ENCODE measurements at places on chromosomes 12 and 14.

- DNase-seq, result no peak
Observed at GRCh38 chr14:78319406-78319805, 149.2 kb downstream of the NRXN3 start.

DNA sequence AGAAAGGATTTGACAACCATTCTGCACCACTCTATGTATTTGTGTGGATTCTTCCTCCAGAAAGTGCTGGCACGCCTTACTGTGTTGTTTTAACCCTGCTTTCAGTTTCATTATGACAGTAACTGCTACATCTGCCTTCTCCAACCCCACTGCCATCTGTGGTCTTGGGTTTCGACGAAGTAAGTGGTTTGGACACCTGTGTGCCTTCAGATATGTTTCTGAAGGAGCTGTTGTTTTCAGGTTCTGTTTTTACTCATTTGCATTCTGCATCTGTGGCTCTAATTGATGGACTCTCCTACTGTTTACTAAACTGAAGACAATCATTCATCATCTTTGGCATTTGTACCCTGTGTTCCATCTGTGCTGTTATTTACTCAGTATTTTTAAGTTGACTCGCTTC lies 4.1 kb downstream of the TSHR start:
- DNase-seq, result no peak

DNA sequence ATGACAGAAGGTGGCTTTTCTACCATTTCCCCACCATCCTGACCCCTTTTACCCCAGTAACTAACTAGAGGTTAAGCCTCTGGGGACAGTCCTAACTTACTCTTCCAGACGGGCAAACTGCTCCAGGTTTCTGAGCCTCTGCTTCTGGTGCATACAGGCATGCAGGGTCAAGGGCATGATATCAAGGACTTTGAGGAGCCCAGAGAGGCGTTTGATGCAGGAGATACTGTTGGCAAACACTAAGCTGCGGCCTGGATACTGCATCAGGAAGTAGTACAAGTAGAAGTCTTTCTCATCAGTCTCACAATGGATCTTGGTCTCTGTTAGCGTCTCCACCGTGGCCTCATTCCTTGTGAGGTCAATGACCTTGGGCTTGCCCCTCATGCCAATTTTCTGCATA lies 21.0 kb downstream of the DDX24 start:
- DNase-seq, result no peak

- no peak for DNase-seq
Observed at GRCh38 chr12:49541140-49541861, 2.5 kb downstream of the KCNH3 start.

DNA sequence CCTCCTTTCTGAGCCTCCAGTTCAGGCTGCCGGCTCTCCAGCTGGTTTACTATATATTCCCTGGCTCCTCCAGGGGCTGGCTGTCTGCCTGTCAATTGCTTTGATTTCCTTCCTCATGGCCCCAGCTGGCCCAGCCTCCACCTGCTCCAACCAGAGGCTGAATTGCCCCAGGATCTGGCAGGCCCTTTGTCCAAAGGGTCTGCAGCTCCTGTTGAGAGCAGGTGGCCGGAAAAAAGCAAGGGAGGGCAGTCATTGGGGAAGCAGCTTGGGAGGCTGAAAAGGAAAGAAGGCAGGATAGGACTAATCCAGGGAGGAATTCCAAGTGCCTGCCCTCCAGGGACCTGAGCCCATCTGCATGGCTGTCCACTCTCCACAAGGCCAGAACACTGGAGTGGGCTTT lies 25.3 kb downstream of the PAH start:
- no peak for DNase-seq

GRCh38 chr14:78933948-78934524 lies 763.9 kb downstream of the NRXN3 start:
- DNase-seq, result peak; percentile 50

GRCh38 chr14:40318211-40318719 lies 886.0 kb upstream of the FBXO33 start:
- DNase-seq, result no peak

- DNase-seq, result no peak
Observed at GRCh38 chr12:49921936-49922335, 18.2 kb upstream of the FAIM2 start.

GRCh38 chr12:5905757-5906156 lies 39.3 kb downstream of the ANO2 start:
- DNase-seq, result no peak

DNA sequence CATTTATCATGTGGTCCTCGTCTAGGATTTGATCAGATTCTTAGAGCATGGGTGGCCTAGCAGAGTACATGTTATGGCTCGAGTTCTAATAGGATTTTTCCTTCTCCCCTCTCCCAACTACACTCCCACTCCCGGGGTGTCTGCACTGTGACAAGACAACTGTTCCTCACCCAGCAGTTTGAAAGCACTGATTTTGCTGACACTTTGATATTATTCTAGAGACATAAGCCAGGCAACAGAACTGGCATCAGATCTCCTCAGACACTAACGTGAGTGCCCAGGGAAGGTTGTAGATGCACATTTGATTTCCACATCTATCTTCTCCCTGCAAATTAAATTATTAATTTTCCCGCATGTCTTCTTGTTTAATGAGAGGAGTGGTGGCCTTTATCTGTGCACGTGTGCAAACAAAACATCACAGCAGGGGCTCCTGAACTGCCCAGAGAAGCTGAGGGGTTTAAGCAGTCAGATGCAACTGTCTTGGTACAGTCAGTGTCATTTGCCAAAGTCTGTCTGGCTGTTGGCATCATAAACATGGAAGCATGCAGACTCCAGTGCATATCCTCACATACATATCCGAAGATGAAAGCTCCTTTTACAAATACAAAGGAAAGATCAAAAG lies 491.8 kb downstream of the NPAS3 start:
- no peak for DNase-seq

DNA sequence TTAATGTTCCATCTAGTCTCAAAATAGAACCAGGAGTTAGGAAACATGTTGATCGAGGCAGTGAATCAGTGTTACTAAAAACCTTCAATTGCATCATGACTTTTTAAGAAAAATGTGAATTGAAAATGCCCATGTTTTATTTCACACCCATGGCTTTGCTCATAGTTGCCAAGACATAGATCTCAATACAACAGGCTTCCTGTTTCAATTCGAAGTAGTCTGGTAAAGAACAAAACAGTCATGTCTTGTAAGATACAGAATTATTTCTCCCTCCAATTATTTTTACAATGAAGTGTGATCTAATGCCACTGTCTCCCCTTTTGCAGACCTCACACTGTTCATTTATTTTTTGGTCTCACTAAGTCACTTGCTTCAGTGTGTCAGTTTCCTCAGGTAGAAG lies 44.6 kb upstream of the FAR2 start:
- DNase-seq, result no peak

GRCh38 chr14:93532541-93532940 lies 101.8 kb downstream of the UNC79 start:
- DNase-seq, result no peak

- no peak for DNase-seq
Observed at GRCh38 chr14:106037380-106037779, 511.0 kb downstream of the TMEM121 start.

DNA sequence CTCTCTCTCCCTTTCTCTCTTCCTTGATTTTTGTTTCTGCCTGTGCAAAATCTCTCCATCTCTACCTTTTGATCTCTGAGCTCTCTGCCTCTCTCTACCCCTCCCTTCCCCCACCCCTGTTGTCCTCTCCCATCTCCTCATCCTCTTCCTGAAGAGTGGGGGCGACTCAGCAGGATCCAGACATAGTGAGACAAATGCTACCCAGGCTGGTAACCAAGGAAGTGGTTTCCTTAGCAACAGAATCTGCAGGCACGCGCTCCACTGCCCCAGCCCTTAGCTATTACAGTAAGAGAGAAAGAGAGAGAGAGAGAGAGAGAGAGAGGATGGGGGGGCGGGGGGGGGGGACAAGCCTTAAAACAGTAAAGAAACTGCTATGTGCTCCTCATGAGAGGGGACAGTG lies 85.6 kb downstream of the CMKLR1 start:
- DNase-seq, result no peak

DNA sequence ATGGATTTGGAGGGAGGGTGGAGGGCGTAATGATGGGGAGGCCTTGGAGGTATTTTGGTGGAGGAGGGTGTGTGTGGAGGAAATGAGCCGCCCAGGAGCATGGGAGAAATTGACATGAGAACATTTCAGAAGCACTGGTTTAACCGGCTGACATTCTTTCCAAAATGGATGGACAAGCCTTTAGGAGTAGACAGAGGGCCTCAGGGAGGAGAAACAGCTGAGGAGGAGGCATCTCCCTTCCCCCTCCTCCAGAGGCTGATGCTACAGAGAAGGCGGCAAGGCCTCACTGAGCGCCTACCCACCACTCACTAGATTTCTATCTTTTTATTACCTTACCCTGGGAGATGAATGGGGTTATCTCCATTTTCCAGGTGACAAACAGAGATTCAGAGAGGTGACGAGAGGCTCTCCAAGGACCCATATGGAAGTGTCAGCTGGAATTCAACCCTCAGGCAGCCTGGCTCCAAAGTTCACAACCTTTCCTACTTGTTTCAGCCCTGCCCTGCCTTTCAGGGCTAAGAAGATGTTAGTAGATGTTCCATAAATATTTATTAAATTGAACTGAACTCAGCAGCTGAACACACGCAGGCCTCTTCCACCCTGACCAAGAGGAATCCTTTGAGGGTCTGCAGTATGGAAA lies 289.6 kb downstream of the ZFP36L1 start:
- DNase-seq, result no peak

GRCh38 chr14:67722293-67722692 lies 20.6 kb downstream of the RDH12 start:
- DNase-seq, result peak; percentile 50

DNA sequence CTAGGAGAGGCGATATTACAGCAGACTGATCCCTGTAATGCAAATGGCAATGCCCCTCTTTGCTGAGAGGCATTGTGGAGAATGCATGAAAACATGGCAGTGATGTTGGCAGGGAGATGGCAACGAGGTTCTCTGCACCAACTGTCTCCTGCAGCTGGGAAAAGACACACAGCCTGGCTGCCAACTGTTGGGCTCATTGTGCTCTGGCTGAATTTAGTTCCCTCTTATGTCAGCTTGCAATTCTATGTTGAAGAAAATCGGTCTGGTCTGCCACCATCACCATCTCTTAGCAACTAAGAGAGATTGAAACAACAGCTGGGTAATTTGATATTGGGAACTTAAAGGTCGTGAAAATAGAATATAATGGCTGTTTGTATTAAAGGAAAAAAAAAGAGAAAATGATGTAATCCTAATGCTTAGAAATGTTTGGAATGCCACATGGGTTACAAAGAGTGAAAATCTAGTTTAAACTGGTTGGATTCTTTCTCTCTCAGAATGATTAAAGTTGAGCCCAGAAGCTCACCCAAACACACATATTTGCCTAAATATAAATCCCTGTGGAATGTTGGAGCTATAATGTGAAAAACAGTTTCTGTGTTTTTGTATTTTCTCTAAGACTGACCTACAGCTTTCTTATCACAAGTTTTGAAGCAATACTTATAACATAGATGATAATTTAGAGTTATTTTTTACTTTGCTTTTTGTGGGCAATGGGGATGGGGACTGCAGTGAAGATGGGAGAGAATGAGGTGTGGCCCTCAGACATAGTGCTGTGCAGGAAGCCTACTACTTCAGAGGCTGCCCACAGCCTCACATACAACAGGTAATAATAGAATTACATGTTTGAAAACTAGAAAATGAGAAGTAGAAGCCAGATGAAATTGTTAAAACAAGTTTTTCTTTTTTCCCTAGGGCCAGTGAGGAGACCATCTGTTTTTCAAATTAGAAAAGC lies 143.7 kb downstream of the AKAP6 start:
- no peak for DNase-seq

GRCh38 chr12:79997096-79997791 lies 62.3 kb upstream of the PPP1R12A start:
- no peak for DNase-seq

- no peak for DNase-seq
Observed at GRCh38 chr14:96285667-96286066, 29.7 kb downstream of the BDKRB1 start.

- no peak for DNase-seq
Observed at GRCh38 chr12:107491856-107492255, 193.7 kb upstream of the PWP1 start.

DNA sequence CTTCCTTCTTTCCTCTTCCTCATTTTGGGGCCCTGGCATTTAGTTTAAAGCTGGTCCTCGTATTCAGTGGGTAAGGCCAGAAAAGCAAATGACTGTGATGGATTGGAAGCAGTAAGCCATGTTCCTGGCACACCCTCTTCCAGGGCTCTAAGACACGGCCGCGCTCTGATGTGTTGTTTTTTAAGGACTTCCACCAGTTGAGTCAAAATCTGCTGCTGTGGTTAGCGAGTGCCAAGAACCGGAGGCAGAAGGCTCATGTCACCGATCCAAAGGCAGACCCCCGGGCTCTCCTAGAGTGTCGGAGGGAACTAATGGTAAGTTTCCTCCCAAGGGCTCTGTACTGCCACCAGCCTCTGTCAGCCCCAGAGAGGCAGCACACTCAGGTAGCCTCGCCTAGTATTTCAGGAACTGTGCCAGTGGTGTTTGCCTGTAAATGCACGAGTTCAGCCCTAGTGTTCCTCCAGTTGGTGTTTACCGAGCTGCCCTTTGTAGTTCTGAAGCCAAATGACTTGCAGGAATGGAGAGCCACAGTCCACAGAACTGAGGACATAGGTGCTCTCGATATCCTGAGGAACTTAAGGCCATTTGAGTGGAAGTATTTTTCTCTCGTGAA lies 72.7 kb downstream of the ESR2 start:
- no peak for DNase-seq

GRCh38 chr12:61846765-61847164 lies 413.4 kb upstream of the USP15 start:
- DNase-seq, result no peak

DNA sequence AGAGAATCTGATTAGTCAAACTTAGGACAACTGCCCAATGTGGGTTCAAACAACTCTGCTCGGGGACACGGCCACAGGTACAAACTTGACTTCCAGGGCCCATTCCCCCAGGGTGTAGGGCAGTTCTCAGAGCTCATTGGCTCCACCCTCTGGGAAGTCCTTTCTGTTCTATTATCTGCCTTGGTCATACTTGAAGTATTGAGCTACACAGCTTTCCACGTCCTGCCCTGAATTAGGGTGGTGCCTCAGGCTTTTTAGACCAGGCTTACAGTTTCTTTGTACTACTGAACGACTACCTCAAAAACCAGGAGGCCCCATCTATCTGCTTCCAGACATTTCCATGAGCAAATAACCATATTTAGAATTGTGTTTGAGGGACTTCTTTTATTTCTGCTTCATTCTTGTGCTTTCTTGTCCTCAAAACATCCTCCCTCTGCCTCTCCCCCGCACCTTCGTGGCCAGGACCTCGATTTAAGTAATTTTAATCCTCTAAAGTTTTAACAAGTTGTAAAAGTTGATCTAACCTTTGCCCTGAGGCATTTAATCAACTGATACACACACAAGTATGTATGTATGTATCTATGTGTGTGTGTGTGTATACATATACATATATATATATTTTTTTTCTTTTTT lies 281.7 kb upstream of the AMIGO2 start:
- DNase-seq, result no peak

DNA sequence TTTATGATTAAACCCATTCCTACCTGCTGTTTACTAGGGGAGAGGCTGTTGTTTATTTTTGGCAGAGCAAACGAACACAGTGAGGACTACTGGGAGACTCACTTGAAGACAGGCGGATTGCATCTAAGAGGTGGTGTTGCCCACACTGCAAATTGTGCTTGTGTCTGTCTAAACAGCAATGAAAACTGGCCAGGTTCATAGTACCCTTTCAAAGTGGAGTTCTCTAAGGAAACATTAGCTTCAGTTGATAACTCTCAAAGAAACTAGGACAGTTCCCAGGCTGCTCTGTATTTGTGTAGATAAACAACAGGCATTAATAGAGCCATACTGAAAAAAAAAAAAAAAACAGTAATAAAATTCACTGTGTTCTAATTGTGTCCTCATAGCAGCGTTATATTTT lies 466.0 kb upstream of the RGS6 start:
- DNase-seq, result no peak

- no peak for DNase-seq
Observed at GRCh38 chr12:89721291-89721987, 12.8 kb upstream of the ATP2B1 start.
